ENCODE measurements at places on chromosomes 2 and 18.

DNA sequence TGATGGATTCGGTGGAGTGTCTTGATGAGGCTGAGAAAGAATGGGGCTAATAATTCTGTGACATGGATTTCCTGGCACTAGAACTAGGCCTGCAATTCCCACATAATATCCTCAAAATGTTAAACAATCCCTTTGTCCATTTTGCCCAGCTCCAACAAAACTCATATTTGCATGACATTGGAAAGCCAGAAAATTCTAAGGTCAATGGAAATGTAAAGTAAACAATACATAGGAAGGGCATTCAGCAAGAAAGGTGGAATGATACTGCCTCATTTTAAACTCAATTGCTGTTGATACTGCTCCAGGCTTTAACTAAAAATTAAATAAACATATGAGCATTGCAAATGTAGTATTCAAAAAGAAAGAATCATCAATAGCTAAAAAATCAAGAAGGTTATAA, 434.8 kb upstream of the SLC8A1 start:
- no peak for DNase-seq

DNA sequence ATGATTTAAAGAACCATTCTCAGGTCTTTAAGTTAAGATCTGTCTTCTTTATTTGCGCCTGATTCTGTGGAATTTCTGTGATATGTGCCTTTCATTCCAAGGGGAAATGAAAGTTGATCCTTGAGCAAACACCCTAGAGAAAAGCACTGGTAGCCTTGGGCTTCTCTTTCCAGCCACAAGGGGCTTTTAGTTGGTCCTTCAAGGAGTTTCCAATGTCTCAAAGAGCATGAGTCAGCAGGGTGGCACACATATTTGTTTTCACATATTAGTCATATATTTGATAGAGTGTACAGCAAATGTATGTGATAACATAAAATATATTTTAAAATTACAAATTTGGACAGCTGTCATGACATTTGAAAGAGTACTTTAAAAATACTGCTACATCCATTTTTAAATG, 339.5 kb downstream of the TXNL1 start:
- no peak for DNase-seq

DNA sequence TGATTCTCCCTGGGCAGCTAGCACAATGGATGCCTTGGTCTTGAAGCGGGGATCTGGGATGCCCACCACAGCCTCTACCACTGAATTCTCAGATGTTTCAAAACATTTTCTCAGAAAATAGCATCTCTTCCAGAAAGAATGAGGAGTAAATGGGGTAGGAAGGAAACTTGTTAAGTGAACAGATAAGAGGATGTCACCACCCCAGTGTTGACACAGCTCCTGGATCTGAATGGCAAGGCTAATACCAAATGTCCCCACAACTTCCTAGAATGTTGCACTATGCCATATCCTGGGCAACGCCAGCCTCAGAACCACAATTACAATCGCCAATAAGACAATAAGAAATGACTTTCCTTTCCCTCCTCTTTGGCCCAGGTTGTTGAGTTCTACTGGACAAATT, 177.2 kb downstream of the BCL11A start:
- no peak for DNase-seq

- DNase-seq, result peak; percentile 38
Observed at GRCh38 chr18:13501891-13502290, 224.5 kb downstream of the FAM210A start.

DNA sequence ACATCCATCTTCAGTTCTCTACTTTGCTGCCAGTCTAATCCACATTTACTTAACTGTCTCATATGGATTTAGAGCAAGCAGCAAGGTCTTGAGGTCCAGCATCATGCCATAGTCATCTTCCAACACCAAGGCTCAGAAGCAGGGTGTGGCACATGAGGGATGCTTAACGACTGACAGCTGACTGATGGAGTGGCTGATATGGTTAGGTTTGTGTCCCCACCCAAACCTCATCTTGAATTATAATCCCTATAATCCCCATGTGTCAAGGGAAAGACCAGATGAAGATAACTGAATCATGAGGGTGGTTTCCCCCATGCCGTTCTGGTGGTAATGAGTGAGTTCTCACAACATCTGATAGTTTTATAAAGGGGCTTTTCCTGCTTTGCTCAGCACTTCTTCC, 257.3 kb downstream of the NBAS start:
- DNase-seq, result no peak

- no peak for DNase-seq
Observed at GRCh38 chr2:130869441-130870160, 32.9 kb downstream of the ARHGEF4 start.
